ENCODE measurements at places on chromosomes 16 and 17.

DNA sequence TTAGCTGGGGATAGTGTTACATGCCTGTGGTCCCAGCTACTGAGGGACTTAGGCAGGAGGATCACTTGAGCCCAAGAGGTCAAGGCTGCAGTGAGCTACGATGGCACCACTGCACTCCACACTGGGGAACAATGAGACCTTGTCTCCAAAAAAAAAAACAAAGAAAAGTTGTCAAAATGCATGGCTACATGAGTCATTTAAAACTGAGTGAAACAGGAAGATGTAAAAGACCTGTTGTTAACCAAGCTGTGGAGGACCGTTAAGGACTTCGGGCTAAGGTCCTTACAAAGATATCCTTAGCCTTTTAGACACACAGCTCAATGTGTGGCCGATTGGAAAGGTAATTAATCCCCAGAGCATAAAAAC is 25.1 kb downstream of the ZP2 start:
- DNase-seq = no peak

GRCh38 chr17:42002792-42003301 is 14.4 kb downstream of the DNAJC7 start:
- no peak for DNase-seq

DNA sequence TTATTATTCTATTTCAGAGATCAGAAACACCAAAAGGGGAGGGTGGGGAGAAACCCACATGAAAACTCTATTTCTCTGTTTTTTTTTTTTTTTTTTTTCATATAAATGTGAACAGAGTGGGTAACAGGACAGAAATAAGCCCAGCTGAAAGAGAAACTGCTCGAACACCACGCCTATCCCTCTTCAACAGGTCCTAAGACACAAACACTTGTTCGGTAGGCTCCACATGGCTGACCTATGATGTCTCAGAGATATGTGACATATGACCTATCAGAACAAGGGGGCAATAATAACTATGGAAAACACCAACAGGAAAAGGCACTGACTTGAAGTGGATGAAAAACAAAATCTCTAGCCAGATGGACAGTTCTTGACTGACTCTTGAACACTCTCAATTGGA is 44.8 kb downstream of the PARN start:
- no peak for DNase-seq

DNA sequence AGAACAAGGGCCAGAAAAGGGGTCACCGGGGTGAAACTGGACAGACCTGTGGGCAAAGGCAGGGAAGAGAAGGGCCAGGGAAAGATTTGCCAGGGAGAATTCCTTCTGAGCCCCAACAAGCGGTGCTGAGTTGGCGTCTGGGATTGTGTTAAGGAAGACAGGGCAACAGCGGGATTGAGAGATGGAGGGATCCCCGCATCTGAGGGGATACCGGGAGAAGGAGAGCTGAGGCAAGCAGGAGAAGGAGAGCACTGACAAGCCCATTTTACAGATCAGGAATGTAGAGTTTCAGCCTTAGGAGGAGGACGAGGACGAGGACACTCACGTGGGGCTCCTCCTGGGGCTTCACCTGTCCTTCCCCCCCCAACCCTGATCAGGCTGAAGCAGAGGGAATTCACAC is 998 bp upstream of the ABCC3 start:
- DNase-seq = no peak

GRCh38 chr16:397135-397661 is at the start of gene NME4:
Gene NME4 (plus strand): TSS chr16:397199. CDS start chr16:397223, 24 bp downstream.
- peak; percentile 68 for DNase-seq

GRCh38 chr17:1946021-1946932 is 78.9 kb downstream of the RTN4RL1 start:
- DNase-seq = no peak

GRCh38 chr17:70446446-70446845 is 277.1 kb downstream of the KCNJ2 start:
- DNase-seq = no peak

DNA sequence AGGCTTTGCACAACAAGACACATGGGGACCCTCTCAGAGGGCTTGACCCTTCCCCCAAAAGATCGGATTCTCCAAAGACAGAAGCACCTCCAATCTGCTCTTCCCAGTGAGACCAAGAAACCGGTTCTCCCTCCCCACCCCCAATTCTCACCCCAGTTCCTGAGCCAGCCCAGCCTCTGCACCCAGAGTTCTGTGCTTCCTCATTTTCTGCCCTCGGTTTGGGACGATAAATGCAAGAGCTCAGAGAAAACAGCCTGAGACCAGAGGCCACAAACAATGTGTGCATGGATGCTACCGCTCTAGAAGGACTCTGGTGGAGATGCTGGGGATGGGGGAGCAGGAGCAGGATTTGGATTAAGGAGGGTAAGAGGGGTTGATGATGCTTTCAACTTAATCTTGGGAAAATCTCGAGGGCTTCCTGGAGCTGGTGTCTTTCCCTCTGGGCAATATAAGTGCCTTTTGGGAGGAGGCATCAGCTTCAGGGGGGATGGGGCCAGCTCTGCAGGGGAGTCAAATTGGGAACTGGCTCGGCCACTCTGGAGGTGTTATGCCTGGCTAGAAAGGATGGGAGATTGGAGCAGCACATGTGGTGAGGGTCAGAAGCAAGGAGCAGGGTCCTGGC is 6.0 kb downstream of the KRT15 start:
- no peak for DNase-seq

DNA sequence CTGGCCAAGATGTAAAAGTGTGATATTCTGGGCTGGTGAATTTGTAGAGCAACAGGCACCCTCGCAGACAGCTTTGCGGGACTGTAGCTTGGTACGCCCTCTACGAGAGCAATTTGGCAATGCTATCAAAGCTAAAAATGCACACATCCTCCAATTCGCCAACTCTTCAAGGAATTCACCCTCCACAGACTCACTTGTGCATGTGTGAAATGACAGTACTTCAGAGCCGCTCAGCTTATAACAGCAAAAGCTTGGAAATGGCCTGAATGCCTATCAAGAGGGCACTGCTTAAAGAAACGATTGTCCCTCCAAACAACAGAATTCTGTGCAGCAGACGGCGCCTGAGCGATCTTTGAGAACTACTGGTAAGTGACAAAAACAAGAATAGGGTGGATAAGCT is 130.8 kb downstream of the SDK2 start:
- no peak for DNase-seq

DNA sequence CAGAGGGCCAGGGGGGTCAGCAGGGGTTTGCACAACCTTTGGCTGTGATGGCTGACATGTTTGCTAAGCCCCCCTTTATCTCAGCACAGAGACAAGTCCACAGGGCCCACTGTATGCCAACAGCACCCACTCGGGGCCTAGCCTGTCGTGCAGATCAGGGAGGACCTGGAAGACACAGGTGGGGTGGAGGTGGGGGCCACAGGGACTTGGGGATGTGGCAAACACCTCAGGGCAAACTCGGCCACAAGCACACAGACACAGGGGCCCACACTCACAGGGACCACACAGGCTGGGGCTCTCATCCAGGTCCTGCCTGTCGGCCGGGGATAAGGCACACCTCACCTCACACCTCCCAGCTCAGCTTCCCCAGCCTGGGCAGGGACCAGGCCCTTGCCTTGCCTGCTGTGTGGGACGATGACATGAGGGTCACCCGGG is 87.9 kb downstream of the C16orf78 start:
- peak; percentile 4 for DNase-seq

GRCh38 chr17:44887971-44888954 is 11.0 kb downstream of the EFTUD2 start:
- DNase-seq = no peak

- DNase-seq = no peak
Observed at GRCh38 chr16:82684256-82684655, 57.5 kb downstream of the CDH13 start.

DNA sequence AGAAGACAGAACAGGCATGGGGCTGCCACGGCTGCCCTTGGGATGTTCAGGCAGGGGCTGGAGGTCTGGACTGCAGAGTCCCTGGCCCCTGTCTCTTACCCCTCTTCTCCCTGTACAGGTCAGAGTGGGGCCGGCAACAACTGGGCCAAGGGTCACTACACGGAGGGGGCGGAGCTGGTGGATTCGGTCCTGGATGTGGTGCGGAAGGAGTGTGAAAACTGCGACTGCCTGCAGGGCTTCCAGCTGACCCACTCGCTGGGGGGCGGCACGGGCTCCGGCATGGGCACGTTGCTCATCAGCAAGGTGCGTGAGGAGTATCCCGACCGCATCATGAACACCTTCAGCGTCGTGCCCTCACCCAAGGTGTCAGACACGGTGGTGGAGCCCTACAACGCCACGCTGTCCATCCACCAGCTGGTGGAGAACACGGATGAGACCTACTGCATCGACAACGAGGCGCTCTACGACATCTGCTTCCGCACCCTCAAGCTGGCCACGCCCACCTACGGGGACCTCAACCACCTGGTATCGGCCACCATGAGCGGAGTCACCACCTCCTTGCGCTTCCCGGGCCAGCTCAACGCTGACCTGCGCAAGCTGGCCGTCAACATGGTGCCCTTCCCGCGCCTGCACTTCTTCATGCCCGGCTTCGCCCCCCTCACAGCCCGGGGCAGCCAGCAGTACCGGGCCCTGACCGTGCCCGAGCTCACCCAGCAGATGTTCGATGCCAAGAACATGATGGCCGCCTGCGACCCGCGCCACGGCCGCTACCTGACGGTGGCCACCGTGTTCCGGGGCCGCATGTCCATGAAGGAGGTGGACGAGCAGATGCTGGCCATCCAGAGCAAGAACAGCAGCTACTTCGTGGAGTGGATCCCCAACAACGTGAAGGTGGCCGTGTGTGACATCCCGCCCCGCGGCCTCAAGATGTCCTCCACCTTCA is 11.7 kb downstream of the TUBB3 start:
- no peak for DNase-seq

GRCh38 chr16:77488652-77489051 is 53.8 kb upstream of the ADAMTS18 start:
- no peak for DNase-seq

- no peak for DNase-seq
Observed at GRCh38 chr16:69867784-69868560, 83.2 kb upstream of the CLEC18A start.

DNA sequence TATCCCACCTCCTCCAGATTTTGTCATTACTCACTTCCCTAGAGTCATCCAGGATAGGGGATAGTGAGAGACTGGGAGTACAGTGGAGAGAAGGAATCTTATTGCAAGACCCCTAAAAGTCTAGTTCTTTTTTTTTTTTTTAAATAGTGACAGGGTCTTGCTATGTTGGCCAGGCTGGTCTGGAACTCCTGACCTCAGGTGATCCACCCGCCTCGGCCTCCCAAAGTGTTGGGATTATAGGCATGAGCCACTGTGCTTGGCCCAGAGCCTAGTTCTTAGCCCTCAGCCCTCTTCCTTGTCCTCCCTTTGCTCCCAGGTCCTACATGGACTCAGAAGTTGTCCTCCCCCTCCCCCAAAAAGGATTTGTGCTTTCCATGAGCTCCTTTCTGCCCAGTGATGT is 2.7 kb upstream of the CHRNB1 start:
- no peak for DNase-seq

GRCh38 chr16:4922721-4923342 is 14.1 kb downstream of the PPL start:
- no peak for DNase-seq

DNA sequence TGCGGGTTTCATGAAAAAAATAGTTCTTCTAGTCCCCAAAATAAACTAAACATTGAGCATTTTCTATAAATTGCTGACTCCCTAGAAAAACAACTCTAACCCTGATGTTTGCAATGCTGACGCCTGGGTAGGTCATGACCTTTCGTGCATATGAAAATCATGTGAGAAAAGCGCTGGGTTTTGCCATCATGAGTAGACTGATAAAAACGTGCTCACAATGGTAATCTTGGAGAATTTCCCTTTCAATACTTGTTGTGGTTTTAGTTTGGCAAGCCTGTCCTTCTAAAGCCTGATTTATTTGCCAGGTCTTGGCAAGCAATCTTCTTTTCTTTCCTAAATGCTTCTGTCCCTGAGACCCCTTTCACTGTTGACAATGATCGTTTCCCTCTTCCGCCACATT is 4.0 kb upstream of the CLEC10A start:
- no peak for DNase-seq

DNA sequence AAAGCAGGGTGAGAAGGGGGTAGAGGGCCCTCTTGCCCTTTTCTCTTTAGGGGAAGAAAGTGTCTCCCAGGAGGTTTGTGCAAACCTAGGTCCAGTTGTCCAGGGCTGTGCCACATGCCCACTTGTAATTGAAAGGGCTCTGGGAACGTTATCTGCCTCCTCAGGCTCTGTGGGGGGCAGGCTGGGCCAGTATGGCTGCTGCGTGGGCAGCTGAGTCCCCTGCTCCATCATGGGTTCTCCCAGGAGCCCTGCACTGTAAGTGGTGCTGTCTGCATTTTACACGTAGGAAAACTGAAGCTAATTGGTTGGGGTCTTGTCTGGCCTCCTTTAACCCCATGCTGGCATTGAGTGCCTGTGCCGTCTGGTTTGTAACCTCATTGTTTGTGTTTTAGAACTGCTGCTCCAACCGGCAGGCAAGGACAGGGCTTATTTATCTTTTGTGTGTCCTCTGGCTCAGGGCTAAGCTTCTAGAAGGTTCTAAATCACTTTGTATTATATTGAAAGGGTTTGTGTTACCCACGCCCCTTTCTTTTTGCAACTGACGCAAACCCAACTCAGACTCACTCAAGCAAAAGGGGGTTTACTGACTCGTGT is 117.7 kb upstream of the CIBAR2 start:
- DNase-seq = no peak

DNA sequence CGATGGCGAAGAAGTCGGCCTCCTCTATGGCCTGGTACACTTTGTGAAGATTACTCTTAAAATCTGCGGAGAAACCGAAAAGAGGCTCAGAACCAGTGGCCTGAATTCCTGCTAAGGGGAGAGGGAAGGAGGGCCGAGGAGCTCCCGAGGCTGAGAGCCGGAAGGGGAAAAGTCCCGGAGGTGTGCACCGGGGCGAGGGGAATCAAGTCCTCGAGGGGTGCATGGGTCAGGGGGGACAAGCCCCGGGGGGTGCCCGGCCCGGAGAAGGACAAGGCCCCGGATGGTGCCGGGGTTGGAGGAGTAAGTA is 495 bp downstream of the PARN start:
- no peak for DNase-seq

GRCh38 chr17:61442136-61442775 is 10.0 kb upstream of the TBX4 start:
- no peak for DNase-seq

DNA sequence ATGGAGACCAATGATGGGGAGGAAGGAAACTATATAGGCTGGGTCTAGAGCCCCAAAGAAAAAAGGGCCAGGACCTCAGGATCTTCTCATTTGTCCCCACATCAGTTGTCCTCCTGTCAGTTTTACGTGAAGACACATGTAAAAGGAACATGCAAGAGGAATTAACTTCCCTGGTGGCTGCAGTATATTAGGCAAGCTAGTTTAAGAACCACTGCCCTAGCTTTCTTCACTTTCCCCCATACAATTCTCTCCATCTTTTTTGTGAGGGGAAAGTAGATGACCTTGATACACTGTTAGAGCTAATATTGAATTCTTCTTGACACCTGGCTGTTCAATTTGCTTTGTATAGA is 2.3 kb downstream of the MAP3K3 start:
- DNase-seq = no peak
